ENCODE measurements at places on chromosomes 16 and 17.
A peak's percentile ranks its signal among the peaks of the same experiment; 100 is the strongest.

GRCh38 chr16:77556201-77556873 is 121.5 kb upstream of the ADAMTS18 start:
- DNase-seq, result no peak

- peak; percentile 32 for DNase-seq
Observed at GRCh38 chr16:2777903-2778629, 986 bp upstream of the ELOB start.

- DNase-seq, result peak; percentile 31
Observed at GRCh38 chr17:80187090-80187489, 17.3 kb downstream of the CARD14 start.

GRCh38 chr16:47056688-47057629 is 83.5 kb upstream of the DNAJA2 start:
- DNase-seq, result no peak

- DNase-seq, result no peak
Observed at GRCh38 chr16:29963021-29963743, 1.3 kb downstream of the TMEM219 start.

GRCh38 chr16:77276661-77277060 is 77.5 kb downstream of the SYCE1L start:
- DNase-seq, result no peak

GRCh38 chr17:43114151-43114552 is 11.0 kb downstream of the BRCA1 start:
- DNase-seq, result no peak

GRCh38 chr17:39745335-39746144 is 7.8 kb downstream of the GRB7 start:
- DNase-seq, result no peak

- no peak for DNase-seq
Observed at GRCh38 chr17:20092973-20093626, 83.9 kb downstream of the SPECC1 start.

DNA sequence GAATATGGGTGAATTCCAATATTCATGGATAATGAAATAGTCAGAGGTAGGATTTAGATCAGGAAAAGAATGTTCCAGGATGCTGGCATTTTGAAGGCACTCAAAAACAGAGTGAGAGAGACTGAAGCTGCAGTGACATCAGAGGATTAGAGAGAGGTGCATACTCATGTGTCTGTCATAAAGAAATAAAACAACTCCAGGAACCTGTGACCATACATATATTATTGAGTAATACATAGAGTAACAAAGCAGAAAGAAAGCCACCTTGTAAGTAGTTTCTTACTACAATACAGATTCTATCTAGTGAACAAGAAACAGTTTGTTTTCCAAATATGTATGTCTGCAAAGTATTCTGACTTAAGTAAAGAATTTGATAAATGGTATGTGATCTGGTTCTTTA is 62.3 kb upstream of the PHOSPHO1 start:
- no peak for DNase-seq

GRCh38 chr17:60164164-60164563 is 14.4 kb downstream of the CA4 start:
- no peak for DNase-seq

DNA sequence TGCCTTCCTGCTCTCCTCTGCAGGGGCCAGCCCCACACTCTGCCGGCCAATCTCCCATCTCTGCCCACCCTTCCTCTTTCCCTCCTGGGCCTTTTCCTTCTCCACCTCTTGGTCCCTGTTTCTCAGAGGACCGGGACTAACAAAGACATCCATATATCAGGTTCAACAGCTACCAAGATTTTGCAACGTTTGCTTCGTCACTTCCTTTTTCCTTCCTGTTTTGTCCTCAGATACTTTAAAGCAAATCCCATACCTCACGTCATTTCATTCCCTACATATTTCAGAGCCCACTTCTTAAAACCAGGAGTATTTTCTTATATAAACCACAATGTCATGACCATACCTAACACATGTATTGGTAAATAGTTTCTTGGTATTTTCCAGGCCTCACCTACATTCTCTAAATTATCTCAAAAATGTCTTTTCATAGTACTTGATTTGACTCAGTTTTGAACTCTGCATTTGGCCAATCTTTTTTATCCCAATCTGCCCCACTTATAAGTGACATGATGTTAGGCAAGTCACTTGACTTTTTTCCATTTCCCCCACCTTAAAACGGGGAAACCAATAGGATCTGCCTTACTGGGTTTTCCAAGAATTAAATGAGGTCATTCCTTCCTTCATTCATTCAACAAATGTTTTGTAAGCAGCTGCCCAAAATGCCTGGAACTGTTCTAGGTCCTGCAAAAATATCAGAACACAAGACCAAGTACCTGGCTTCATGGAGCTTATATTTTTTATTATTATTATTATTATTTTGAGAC is 7.2 kb upstream of the USP10 start:
- no peak for DNase-seq

DNA sequence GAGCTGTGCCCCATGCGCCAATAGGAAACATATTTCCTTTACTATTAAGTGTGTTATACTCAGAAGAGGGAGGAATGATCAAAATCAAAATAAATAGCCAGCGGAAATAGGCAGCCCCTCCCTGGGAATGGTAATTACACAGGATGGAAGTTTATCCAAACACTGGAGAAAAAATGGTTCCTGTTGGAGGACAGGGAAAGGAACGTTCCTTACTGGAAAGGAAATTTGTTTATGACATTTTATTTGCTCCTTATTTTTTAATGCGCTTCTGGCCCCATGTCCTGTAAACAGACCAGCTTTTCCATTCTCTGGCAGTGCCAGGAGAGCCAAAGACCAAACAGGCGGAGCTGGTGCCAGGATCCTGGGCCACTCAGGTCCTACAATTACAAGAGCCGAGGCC is 273.7 kb downstream of the SOX9 start:
- DNase-seq, result no peak

DNA sequence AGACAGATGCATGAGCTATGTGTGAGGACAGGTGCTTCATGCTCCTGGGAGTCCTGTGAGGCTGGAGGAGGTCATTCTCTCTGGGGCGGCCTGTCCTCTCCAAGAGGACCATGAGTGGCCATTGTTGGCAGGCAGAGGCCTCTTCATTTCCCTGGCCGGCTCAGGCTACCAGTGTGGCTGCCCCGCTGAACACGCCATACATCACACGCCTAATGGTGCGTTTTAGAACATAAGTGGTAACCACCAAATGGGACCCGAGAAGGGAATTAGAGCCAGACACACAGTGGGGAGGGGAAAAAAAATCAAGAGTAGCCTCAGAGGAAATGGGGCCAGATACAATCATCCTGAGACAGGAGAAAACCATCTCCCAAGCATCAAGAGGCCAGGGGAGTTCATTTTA is 140.0 kb downstream of the SPACA3 start:
- no peak for DNase-seq

- DNase-seq, result peak; percentile 48
Observed at GRCh38 chr17:49035470-49036269, 38.5 kb downstream of the IGF2BP1 start.

DNA sequence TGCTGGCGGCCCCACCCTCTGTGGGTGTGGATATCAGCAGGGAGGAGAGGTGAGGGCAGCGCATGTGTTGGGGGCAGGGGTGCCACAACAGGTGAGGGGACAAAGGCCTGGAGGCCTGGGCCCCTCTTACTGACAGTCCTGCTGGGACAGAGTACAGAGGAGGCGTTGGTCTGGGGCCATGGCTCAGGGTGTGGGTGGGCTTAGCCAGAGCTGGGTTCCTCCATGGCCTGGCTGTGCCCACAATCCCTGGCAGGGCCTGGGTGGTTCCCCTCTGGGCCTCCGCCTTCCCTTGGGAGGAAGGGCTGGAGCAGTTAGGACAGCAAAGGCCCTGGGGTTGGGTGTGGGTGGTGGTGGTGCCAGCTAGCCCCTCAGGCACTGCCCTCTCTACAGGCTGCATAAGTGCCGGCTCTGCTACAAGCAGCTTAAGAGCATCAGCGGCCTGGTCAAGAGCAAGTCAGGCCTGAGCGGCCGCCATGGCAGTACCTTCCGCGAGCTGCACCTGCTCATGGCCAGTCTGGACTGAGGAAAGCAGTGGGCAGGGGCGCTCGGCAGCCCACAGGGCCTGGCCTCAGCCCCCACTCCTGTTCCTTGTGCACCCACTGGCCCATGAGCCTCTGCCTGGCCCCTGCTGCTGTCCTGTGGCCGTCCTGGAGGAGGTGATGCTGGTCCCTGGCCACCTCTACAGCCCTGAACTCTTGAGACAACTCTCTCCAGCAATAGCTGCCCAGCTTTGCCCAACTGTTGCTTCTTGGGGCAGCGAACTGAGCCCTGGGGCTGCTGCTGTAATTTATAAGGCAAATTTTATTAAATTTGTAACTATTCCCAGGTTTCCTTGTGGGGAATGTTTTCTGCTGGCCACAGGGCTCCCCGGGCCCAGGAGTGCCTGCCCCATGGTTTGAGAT is 21.1 kb downstream of the KATNB1 start:
- DNase-seq, result no peak

- DNase-seq, result no peak
Observed at GRCh38 chr17:80035687-80035936, at the start of gene TBC1D16. Gene TBC1D16, minus strand, starts transcription at chr17:80035872. Its CDS starts 22,325 bp downstream, at chr17:80013547.

- no peak for DNase-seq
Observed at GRCh38 chr17:15659236-15659635, 24.9 kb downstream of the TRIM16 start.

DNA sequence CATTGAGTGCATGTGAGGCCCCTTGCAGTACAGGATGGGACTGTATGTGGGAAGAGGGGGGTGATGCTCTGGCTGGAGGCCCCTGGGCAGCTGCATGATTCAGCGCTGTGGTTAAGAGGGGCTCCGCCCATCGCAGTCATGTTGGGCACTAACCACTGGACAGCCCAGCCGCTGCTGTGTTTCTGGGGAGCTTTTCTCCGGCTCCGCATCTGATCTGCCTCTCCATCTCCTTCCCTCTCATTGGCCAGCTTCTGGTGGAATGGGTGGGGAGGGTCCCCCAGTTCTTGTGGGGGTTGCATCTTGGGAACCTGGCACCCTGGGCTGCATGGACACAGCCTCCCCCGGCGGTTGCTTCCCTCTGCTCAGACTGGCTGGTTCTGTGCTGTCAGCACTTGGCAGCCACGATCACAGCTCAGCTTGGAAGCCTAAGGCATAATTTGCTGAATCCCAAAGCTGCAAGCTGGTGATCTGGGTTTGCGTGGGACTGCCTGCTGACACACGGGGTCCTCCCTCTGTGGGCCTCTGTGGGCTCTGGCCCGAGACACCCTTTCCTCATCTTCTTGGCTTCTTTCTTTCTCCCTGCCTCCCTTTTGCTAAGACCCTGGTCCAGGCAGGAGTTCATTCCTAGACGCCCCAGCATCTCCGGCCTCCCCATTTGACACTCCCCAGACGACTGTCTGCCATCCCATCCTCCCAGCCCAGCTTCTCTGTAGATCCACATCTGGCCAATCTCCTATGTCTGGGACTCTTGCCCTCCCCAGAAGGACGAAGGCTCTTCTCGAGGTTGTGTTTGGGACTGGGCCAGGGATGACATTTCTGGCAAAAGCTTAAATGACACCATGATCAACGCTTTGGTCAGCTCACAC is 168.3 kb downstream of the SEC14L1 start:
- peak; percentile 72 for DNase-seq

GRCh38 chr17:29140051-29140621 is 40.1 kb downstream of the MYO18A start:
- peak; percentile 45 for DNase-seq

DNA sequence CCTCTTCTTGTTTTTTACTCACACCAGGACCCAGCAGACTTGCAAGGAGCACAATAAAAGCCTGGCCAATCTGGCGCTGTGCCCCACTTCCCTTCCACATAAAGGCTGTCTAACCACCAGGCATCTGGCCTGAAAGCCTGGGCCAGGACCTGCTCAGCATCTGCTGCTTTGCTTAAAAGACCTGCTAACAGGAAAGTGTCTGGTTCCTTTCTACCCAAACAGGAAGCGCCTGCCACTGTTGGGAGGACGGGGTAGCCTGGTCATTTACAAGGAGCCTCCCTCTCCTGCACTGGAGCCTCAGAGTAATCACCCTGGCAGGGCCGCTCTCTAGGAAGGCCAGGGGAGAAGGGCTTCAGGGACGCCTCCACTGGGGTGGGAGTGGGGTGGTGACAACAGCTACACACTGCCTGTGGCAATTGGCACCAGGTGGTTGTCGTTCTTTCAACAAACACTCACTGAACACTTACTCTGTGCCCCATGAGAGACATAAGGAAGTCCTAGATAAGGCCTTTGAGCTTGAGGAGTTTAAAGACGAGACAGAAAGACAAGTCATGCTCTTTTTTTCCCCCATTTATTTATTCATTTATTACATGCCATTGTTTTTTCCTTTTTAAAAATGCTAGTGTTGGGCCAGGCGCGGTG is 6.3 kb upstream of the MMP28 start:
- no peak for DNase-seq

GRCh38 chr16:12166271-12166670 is 189.7 kb downstream of the SNX29 start:
- DNase-seq, result no peak

DNA sequence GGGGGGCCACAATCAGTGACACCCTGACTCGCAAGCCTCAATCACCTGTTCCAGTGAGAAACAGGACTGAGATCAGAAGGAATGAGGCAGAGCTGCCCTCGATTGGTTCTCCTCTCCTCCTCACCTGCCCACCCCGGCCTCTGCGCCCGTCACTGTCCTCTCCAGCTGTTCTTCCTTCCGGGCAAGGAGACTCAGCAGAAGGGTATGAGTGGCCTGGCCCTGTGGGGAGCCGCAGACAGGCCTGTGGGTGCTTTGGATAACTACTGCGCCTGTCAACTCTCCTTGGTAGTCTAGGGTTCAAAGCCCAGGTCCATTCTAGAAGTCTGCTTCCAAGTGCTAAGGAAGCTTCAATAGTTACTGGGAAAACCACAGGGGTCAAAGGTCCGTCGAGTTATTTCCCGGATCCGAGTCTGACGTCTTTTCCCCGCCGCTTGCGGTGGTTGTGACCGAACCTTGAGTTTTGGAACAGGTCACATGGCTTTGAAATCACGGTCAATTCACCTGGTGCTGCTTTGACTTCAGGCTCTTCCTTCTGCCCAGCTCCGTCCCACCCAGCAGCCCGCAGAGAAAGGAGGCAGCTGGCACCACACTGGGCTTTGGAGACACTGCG is 8.3 kb downstream of the CARD14 start:
- DNase-seq, result no peak

DNA sequence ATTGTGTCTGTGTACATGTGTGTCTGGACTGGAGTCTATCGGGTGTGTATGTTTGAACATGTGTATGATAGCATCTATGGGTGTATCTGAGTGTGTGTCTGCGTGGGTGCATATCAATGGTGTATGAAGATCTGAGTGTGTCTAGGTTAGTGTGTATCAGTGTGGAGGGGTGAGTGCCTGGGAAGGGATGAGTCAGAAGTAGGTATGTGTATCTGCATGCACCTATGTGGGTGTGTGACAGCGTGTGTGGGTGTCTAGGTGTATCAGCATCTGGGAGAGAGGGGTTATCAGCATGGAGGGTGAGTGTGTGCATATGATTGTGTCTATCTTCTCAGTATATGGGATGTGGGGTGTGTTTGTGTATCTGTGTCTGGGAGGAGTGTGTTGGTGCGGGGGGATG is 58.2 kb upstream of the LHX1 start:
- DNase-seq, result peak; percentile 17

DNA sequence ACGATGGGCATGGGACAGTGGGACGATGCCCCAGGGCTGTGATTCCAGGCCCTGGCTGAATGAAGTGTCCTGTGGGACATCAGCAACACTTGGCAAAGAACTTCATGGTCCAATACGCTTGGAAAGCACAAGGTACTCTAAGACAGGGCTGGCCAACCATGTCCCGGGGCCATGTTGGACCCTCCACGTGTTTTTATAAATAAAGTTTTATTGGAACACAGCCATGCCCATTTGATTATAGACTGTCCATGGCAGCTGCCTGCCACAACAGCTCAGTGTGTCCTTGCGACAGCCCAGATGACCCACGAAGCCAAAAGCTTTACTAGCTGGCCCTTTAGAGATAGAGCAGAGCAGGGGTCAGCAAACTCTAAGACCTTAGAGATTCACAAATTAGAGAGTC is 282.1 kb downstream of the C16orf95 start:
- no peak for DNase-seq

Data from mammary epithelial cell (primary cell).